ENCODE measurements at places on chromosomes 11 and 22.

DNA sequence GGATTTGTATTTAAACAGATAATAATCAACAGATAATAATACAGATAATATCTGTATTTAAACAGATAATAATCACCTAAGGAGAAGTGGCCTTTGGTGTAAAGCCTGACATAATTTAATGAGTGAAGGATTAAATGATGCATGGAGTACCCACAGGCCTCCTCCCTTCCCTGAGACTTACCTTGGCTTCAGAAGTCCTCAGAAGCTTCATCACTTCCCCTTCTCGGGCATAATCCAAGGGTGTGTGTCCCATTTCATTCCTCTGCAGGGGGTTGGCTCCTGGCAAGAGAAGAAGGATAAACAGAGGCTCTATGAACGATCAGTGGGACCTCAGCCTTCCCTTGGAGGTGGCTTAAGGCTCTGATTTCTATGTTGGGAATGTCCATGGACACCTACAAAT is 85.5 kb upstream of the PHOX2A start:
- no peak for DNase-seq

DNA sequence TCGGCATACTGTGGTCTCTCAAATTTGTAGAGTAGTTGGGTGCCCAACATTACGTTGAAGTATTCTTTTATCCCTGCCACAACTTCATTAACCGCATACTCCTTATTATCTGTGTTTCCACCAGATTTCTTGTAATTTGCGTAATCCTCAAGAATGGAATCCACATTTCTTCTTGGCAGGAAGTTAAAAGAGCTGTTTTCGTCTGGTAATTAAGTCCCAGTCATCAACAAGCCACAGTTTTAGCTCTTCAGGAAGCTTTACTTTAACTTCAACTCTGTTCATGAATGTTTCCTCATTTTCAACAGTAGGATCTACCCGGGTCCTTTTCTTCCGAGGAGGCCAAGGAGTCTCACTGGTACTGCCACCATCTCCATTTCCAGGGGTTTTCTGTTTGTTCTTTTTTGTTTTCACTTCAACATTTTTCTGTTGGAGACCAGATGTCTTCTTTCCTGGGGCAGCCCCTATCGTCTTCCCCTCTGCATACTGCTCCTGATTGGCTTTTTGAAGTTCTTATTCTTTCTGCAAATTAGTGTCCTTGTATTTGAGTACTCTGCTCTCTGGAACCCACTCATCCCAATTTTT is 30.3 kb downstream of the PDE3B start:
- no peak for DNase-seq

DNA sequence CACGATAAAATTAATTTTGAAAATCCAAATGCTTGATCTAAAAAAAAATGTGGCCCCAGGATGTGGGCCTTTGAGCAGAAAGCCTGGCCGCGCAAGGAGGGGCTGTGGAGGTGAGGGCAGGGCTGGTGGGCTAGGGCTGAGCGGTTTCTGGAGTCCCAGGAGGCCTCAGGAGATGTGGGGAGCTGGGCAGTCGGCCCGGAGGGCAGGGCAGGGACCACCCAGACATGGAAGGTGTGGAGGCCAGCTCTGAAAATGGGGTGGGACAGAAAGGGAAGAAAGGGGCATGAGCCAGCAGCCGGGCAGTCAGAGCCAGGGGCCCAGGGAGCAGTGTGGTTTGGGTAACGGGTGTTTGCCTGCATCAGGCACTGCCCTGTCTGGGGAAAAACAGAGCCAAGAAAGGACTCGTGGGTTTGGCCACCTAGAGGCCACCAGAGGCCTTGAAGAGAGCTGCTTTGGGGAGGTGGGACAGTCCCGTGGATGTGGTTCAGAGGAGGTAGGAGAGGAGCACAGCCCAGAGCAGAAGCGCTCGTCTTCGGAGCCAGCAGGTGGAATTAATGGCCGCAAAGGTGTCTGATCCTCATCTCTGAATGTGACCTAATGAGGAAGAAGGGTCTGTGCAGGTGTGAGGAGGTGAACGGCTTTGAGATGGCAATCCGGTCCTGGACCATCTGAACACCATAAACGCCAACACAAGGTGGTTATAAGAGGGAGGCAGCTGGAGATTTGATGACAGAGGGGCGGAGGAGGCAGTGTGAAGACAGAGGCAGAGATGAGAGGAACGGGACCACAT is 50.2 kb downstream of the IGF2 start:
- DNase-seq = no peak

- no peak for DNase-seq
Measured at GRCh38 chr22:34879001-34879400, 187.0 kb upstream of the ISX start.

GRCh38 chr11:58395581-58395980 is 11.1 kb downstream of the OR5B3 start:
- DNase-seq = no peak

Measured in T-helper 17 cell (primary cell).